ENCODE measurements at places on chromosomes 12 and 14.

- no peak for DNase-seq
Measured at GRCh38 chr14:58677996-58678395, 40.2 kb downstream of the DACT1 start.

DNA sequence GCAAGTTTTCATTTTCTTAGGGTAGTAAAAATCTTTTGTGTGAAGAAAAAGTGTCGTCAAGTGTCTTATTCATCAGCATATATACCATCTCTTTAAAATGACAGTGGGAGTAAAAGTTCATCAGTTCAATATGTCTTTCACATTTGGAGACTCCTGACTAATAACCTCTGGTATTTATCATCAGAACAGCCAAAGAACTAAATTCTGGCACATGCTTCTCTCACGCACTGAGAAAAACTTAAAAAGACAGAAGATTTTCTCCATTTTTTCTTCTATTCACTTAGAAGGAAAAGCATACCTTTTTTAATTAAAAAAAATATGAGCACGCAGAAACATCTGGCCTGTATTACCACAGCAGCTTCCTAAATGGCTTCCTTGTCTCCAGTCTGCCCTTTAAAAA, 265.7 kb downstream of the AKAP6 start:
- DNase-seq = no peak

GRCh38 chr14:100982762-100983161, 79.2 kb upstream of the RTL1 start:
- no peak for DNase-seq

GRCh38 chr12:2811801-2812200, 667 bp upstream of the ITFG2 start:
- DNase-seq = no peak

GRCh38 chr12:60269611-60270269, 673.9 kb downstream of the SLC16A7 start:
- no peak for DNase-seq

- no peak for DNase-seq
Measured at GRCh38 chr12:5685935-5686334, 254.0 kb downstream of the NTF3 start.

- DNase-seq = no peak
Measured at GRCh38 chr14:77812028-77812427, 12.1 kb downstream of the ADCK1 start.

DNA sequence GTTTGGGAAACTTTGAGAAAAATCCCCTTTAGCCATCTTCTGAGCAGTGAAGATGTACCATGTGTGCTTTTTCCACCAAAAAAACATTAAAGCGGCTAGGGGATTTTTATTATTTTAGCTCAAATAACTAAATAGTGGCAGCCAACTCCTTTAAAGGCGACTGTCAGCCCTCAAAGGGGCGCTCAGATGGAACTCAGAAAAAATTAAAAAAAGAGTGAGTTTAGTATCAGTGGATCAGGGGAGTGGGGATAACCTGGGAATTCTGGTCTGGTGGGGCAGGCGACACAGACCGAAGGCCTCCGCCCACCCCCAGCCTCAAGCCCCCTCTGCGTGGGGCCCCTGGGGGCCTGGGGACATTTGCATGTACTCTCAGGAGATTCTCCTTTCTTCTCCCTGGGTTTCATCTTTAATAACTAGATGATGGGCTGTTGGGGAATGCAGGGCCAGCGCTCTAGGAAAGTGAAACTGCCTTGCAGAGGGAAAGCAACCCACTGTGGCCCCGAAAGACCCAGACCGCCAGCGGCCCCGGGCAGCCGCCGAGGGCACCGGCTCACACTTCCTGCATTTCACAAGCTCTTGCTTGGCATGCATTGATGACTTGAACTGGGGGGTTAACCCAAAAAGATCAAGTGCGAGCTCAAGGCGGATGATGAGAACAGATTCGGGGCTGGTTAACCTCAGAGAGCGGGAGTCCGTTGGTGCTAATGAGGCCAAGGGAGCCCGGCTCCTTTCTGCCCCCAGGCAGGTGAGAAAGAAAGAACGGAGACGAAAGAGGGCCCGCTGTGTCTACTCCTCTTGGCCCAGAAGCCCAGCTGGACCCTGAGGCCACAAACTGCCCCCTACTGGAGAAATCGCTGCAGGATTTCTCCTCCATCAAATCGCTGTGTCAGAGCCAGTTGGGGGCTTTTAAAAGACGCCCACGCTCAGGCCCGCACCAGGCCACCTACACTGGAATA, 7.3 kb upstream of the BATF start:
- DNase-seq = no peak

GRCh38 chr12:70576341-70577282, 60.6 kb downstream of the PTPRB start:
- DNase-seq = peak; percentile 75

DNA sequence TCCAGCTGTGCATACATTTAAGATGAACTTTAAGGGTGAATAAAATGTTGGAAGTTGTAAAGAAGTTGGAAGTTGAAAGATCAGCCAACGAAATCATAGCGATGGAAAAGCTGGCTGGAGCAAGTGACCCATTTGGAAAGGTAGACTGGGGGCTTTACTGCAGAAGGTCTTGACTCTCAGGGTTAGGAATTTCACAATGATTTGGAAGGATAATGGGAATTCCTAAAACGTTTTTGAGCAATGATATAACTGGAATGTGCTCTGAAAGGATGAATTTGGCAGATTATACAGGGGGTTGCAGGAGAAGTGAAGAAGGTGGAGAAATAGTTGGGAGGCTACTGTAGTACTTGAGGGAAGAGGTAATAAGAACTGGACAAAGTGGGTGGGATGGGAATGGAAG, 27.4 kb downstream of the EMP1 start:
- DNase-seq = no peak

DNA sequence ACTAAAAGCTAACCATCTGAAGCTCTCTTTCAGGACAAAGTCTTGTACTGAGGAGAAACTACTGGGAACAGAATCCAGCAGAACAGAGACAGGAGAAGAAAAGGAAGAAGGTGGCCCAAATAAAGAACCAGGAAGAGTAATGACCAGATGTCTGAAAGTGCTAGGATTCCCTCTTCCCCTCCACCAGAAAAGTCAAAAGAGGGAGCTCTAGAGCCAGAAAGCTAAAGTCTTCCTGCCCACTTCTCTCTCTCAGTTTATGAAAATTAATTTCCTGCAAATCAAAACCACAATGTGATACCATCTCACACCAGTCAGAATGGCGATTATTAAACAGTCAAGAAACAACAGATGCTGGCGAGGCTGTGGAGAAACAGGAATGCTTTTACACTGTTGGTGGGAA, 47.2 kb downstream of the SPPL3 start:
- no peak for DNase-seq

DNA sequence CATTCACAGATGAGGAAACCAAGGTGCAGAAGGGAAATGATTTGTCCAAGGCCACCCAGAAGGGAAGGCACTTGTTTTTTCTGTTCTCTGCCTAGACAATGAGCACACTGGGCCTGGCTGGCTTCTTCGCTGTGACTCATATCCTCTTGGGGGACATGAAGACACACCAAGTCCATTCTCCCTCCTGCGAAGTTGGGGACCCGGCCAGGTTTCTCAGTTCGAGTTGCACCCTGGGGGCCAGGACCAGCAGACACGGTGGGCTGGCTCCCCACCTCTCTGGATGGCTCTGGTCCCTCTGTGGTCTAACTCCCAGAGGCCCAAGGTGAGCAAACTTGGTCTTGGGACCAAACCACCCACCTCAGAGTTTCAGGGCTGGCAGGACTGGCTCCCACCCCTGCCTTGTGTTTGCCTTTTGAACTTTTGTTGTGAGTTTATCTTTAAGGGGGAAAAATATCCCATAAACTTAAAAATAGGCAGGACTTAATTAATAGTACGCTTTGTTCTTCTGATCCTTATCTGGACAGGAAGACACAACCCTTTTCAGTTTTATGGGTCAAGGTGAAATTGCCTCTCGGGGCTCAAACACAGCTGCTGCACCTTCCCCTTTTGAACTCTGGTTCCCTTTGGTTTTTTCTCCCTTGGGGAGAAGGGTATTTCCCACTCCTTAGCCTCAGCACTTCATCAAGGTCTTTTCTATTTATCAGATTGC, 9.0 kb upstream of the MLEC start:
- DNase-seq = peak; percentile 42

GRCh38 chr12:60271816-60272215, 676.0 kb downstream of the SLC16A7 start:
- DNase-seq = no peak

DNA sequence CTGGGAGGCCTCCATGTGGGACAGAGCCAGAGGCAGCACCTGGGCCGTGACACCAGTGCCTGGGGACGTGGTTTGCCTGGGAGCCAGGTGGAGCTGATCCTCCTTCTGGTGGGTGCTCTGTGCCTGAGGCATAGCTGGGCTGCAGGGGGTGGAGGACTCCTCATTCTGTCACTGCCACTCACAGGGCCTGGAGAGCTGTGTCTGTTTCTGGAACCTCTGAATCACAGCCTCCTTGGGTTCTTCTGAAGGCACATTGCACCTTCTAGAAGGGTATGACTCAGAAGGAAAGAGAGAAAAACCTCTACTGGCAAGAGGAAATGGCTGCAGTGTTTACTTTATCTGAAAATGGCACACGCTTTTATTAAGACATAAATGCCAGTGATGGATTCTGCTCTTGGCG, 659.8 kb downstream of the VRK1 start:
- DNase-seq = no peak

GRCh38 chr12:108592033-108592909, 5.6 kb downstream of the TMEM119 start:
- DNase-seq = no peak

GRCh38 chr12:128606538-128606937, 217.2 kb downstream of the SLC15A4 start:
- no peak for DNase-seq

DNA sequence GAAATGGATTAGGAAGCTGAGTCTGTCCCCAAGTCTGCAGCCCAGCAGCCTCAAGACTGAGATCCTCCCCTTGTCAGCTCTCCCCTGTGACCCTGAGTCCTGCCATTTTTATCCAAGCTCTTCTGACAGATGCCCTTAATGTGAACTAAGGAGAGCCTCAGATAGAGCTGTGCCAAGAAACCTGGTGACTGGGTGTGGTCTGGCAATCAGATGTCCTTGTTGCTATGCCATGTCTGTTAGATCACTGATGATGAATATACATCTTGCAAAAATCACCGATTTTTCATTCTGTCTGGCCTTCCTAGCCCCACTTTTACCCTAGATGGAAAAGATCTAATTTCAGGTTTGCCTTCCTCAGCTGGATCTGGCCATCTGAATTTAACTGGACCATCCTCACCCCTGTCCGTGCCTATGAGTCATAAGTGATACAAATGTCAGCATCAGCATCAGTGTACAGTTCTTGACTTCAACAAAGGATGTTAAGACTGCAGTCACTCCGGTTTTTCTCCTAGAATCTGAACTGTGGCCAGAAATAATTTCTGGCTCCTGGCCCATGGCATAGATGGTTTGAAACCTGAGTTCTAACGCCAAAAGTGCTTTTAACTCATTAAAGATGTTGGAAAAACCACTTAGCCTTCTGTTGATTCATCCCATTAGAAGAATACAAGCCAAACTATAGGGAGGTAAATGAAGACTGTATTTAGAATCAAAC, 61.2 kb upstream of the GRIP1 start:
- no peak for DNase-seq

DNA sequence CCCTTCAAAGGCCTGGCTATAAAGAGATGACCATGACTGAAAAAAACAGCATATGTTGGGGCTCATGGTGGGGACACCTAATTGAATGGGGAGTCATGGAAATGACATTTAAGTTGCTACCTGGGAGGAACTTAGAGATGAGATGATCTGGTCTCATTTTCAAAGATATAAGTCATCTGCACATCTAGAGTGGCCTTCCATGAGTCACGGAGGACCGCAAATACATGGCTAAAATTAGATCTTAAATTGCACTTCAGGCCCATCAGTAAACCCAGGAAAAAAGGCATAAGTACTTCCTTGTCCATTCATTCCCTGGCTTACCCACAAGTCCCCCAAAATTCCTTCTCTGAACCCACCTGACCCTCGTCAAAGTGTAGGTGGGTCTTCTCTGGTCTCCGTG, 53.4 kb downstream of the SPTB start:
- DNase-seq = no peak

DNA sequence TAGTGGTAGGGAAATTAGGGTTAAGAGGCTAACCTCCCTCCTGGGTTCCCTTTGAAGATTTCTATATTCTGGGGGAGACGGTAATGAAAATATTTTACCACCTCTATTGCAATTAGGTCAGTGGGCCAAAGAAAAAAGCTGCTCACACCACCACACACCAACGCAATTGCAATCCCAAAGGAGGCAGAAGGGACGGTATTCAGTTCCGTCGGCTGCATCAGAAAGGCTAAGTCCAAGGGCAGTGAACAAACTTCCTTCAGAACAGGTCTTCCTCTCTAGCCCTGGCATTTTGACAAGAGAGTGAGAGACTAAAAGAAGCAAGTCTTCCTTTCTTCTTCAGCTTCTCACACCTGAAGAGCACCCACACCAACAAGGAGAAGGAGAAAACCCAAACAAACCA, 51.2 kb downstream of the OTX2 start:
- no peak for DNase-seq

DNA sequence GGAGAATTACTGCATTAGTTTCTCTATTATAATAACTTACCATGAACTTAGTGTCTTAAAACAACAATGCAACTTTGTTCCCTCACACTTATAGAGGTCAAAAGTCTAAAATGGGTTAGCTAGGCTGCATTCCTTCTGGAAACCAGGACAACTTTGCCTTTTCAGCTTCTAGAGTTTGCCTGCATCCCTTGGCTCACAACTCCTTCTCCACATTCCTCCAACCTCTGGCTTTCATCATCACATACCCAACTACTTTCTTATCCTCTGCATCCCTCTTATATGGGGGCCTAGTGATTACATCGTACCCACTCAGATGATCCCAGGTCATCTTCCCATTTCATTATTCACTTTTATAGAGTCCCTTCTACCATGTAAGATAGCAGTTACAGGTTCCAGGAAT, 251.1 kb downstream of the C12orf50 start:
- no peak for DNase-seq

- peak; percentile 40 for DNase-seq
Measured at GRCh38 chr12:107317751-107318555, 224.6 kb upstream of the CRY1 start.

DNA sequence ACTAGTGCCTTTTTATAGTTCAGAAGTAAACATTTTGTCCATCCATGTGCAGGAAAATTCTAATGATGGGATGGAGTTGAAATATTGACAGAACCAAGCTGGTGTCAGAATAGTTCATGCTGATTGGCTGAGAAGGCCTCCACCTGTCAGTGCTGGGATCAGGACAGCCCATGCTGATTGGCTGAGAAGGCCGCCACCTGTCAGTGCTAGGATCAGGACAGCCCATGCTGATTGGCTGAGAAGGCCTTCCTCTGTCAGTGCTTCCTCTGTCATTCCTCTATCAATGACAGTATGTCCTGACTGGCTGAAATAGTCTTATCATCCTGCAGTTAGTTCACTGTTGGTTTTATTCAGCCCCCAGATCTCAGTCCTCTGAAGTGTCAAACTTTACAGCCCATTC, 95.7 kb downstream of the PPP2R5C start:
- DNase-seq = no peak

DNA sequence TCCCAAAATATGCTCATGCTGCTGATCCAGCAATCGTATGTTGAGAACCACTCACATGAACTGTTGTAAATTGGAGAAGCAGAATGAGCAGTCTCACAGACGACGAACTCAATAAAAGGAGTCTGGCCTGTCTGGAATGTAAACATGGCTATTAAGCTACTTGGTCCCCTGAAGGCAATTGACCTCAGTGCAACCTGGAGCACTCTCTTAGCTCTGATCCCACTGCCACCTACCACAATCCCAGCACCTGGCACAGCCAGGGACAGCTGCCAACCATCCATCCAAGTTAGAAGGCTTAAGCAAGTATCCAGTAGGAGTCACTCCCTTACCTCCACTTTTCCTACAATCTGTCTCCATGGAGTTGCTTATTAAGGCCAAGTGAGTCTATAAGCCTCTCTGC, 406.9 kb upstream of the CLEC14A start:
- no peak for DNase-seq

GRCh38 chr12:68261896-68262295, 8.5 kb upstream of the IL22 start:
- DNase-seq = no peak

Measured in SW 1271 (cell line).